ENCODE measurements at places on chromosomes 1 and 21.

- DNase-seq, result no peak
These were observed 609 bp downstream of the PIGK start for GRCh38 chr1:77218477-77219165.

GRCh38 chr21:34971656-34972055 lies 77.4 kb downstream of the RUNX1 start:
- DNase-seq, result no peak

- DNase-seq, result no peak
These were observed 463 bp downstream of the IL12RB2 start for GRCh38 chr1:67308136-67308535.

GRCh38 chr1:202551683-202552082 lies 158.6 kb downstream of the SYT2 start:
- no peak for DNase-seq

DNA sequence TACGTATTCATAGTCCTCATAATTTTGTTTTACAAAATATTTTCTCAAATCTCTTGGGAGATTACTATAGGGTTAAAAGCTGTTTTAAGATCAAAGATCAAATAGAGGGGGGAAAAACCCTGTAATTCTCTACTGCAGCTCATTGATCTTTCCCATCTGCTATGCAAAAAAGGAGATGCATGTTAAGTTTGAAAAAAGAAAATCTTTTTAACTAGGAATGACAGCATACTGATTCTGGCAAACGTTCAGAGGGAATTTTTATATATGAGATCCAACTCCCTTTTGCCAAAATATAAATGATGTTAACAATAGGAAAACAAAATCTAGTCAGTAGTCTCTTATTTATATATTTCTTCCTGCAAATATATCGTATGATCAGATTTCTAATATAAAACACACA lies 69.1 kb downstream of the SMYD3 start:
- no peak for DNase-seq

- no peak for DNase-seq
These were observed 36.4 kb downstream of the ETS2 start for GRCh38 chr21:38842079-38842478.

- peak; percentile 33 for DNase-seq
These were observed 21.6 kb upstream of the TRAF5 start for GRCh38 chr1:211305044-211305443.

GRCh38 chr1:147496571-147497210 lies 44.6 kb upstream of the BCL9 start:
- peak; percentile 65 for DNase-seq

GRCh38 chr1:64877151-64877550 lies 89.2 kb downstream of the JAK1 start:
- DNase-seq, result no peak

DNA sequence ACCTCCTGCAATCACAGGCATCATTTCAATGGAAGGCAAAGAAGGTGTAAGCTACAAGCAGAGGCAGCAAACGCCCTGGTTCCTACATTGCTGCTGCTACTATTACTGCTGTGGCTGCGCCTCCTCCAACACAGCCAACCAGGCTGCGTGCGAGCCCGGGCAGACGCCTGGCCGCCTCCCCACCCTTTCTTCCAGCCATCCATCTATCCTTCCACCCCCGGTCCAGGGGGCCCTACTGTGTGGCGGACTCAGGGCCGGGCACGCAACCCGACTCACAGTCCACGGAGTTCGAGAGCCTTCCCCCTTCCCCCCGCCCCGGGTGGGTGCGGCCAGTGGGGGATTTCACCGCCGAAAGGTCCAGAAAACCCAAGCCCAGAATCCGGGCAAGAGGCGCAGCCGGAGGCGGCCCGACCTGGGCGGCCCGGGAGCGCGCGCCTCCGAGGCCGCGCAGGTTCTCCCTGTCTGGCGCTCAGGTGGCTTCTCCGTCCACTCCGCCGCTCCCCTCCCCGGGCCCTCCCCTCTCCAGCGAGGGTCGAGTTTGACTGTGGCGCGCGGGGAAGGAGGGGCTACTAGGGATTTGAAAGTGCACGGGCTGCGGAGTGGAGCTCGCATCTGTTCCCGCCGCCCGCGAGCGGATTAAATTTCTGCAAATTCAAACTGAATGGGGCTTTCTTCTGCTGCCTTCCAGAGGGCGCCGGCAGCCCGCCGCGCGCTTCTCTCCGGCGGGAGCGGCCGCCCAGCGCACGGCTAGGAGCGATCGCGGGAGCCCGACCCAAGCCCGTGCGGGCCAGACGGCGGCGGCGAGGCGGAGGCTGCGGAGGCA lies at the start of gene HUNK:
HUNK (plus strand) TSS at position 569 of the 823 bp plus-strand sequence. CDS start 655 bp downstream, outside the sequence.
- peak; percentile 75 for DNase-seq

GRCh38 chr1:81484284-81484683 lies 316.4 kb upstream of the ADGRL2 start:
- no peak for DNase-seq

DNA sequence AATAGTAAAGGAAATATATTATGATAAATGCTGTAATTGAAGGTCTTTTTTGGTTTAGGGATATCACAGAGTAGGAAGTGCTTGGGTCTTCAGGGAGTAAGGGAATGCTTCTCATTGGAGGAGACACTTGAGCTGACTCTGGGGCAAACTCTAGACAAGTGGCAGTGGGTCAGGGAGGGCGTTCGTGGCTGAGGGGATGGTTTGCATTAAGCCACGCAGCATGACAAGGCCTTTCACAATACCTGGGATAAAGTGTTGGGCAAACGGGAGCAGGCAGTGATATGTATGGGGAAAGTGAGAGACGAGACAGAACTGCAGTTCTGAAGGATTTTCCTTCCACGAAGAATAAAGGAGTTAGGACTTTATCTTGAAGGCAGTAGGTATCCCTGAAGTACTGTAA lies 109.0 kb downstream of the PATJ start:
- no peak for DNase-seq

- DNase-seq, result peak; percentile 13
These were observed 195.7 kb downstream of the ROR1 start for GRCh38 chr1:63969441-63969901.

GRCh38 chr1:75632350-75632949 lies 21.5 kb upstream of the SLC44A5 start:
- peak; percentile 61 for DNase-seq

DNA sequence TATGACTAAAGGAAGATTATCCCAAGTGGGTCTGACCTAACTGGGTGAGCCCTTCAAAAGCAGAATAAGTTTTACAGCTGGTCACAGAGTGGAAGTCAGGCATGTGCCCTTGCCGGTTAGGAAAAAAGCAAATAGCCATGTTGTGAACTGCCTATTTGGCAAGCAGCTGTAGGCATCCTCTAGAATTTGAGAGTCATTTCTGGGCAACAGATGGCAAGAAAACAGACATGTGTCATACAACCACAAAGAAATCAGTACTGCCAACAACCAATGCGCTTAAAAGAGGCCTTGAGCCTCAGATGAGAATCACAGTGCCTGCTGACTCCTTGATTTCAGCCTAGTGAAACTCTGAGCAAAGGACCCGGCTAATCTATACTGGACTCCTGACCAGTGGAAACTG lies 26.8 kb downstream of the LRRC53 start:
- no peak for DNase-seq

Data from GM03348 (cell line).